ENCODE measurements at places on chromosomes 1 and 21.

DNA sequence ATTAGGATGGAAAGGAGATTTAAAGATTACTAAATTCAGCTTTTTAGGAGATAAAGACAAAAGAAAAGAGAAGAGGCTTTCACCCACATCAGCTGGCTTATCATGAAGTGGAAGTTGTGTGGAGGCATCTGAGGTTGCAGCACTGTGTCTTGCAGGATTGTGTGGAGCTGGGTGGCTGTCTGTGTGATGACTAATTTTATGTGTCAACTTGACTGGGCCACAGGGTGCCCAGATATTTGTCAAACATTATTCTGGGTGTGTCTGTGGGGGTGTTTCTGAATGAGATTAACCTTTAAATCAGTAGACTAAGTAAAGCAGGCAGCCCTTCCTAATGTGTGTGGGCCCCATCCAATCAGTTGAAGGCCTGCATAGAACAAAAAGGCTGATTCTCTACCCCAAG lies 3.9 kb downstream of the KCNA10 start:
- DNase-seq, result no peak

GRCh38 chr1:201154389-201155165 lies at the start of gene TMEM9:
TMEM9 (minus strand) TSS chr1:201154474; CDS start chr1:201153923, 551 bp downstream.
- DNase-seq, result peak; percentile 68

DNA sequence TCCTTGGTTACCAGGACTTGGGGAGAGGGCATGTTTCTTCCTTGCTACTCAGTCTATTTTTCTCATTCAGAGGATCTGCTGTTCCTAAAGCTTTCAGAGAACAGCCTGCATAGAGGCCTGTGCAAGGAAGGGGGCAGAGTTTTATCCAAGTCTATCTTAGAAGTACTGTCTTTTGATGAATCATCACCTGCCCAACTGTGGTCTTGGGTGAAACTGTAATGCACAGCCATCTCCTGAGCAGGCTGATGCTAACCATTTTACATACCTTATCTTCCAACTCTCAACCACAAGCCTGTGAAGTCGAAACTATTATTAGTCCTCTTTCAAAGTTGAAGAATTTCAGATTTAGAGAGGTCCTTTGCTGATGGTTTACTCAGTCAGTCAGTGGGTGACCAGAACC lies 368.0 kb downstream of the HHAT start:
- no peak for DNase-seq

DNA sequence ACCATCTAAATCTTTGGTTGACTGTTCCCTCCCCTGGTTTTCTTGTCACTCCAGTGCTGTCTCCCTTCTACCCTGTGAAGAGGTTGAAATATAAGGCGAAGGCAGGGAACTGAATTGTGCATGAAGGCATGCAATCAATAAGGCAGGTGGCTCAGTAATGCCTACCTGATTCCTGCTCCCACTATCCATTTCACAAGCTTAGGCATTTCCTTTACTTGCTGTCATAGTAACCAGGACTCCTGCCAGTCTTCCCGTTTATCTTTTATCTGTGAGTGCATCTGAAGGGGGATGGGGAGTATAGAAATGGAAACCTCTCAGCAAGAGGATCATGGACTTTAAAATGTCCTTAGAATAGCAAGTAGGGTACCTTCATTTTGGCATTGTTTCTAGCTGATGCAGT lies 40.5 kb downstream of the MRPS6 start:
- DNase-seq, result no peak

DNA sequence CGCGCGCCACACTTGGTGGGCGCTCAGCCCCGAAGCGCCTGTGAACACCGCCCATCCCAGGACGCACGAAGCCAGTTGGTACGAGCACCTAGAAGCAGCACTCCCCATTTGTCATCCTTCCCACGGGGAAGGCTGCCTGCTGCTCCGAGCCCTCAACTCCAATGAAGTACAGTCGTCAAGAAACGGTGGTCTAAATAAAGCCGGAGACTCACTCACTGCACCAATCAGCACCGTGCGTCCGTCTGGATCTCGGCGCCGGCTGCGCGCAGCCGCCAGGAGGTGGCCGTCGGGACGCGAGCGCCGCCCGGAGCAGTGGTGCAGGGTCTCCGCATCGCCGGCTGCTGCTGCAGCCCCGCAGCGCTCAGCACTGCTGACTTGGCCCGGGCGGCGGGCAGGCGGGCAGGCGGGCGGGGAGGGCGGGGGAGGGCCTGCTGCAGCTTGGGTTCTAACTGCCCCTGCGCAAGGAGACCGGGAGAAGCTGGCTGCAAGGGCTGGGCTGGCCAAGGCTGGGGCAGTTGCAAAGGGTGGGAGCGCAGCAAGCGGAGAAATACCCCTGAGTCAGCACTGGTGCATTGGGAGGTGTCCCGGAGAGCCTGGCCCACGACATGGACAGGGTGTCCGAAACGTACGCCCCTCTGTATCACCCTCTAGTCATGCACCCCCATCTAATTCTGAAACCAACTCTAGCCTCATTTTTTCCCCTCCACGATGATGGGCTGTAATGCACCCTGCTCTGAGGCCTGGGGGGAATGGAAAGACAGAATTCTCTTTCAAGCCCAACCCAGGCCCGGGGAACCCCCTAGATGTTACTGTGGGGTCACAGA lies 35.8 kb upstream of the H6PD start:
- no peak for DNase-seq

DNA sequence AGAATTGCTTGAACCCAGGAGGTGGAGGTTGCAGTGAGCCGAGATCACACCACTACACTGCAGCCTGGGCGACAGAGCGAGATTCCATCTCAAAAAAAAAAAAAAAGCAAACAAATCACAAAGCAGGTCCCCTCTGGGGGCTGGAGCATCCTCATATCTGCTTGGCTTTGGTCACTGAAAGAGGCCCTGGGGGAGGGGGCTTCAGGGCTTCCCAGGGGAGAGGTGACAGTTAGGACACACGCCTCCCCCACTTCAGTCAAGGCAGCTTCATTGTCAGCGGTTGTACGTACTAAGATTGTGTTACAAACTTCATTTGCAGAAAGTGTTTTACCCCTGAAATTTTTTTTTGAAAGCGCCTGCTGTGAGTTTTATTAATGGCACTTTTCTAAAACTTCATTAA lies 130.5 kb downstream of the DHRS3 start:
- DNase-seq, result no peak

Measured in NCI-H1417 treated with DMSO at 0.1 percent for 48 hours (cell line).